ENCODE measurements at places on chromosomes 11 and 22. TPM values are rescaled to one million over a fixed set of nuclear protein-coding genes. Genes with fewer than 3 reads are reported as not detected.

GRCh38 chr11:31649129-31649966, 139.8 kb downstream of the ELP4 start:
- H3K27ac ChIP-seq = no peak overlapping the region
- no peaks in the 10 kb centered on the region for H3K36me3 ChIP-seq
- no peak overlapping the region for H3K4me3 ChIP-seq
- H3K27me3 ChIP-seq = no peaks in the 10 kb centered on the region
- no peaks in the 10 kb centered on the region for H3K4me1 ChIP-seq

- DNase-seq = no peak
- H3K36me3 ChIP-seq = no peaks in the 10 kb centered on the region
- no peaks in the 10 kb centered on the region for H3K4me1 ChIP-seq
- H3K27ac ChIP-seq = no peak overlapping the region
Observed at GRCh38 chr11:33478111-33478573, 221.0 kb downstream of the HIPK3 start.

- no peaks in the 10 kb centered on the region for H3K36me3 ChIP-seq
- no peak overlapping the region for H3K27ac ChIP-seq
- H3K27me3 ChIP-seq = peaks cover 1% of the 10 kb centered on the region
- DNase-seq = no peak
Observed at GRCh38 chr22:25959818-25960774, 209.2 kb upstream of the SEZ6L start.

DNA sequence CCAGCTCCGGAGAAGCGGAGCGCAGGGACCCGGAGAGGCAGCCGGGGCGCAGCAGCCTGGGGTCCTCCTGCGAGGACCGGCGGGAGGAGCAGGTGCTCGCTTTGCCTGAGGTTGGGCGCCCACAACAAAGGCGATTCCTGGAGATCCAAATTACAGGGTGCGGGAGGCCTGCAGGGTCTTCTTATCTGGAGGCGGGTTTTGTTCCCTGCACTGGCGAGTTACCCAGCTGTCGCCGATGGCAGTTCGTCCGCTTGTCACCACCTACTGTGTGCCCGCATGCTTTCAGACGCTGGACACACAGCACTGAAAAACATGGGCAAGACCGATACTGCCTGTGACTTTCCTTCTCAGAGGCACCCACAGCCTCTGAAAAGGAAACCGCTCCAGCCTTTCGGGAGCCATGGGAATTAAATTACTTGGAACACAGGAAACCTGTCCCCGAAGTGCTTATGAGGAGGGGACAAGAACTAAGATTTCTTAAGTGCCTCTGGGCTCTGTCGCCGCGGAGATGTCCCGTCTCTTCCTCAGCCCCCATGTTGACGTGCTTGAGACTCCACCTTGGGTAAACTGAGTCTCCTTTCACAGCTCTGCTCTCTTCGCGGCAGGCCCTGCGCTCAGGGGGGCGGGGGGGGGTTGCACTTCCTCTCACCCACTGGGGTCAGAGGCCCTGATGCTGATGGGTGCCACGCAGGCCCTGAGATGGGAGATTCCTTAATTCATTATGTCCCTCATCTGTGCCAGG, 1.3 kb upstream of the ZFTA start:
- peaks cover 34% of the 10 kb centered on the region for H3K27me3 ChIP-seq
- H3K27ac ChIP-seq = no peak overlapping the region
- peak overlapping the region; percentile 54 for H3K4me3 ChIP-seq
- no peaks in the 10 kb centered on the region for H3K36me3 ChIP-seq
- DNase-seq = no peak

- DNase-seq = no peak
- H3K4me3 ChIP-seq = no peak overlapping the region
- H3K27ac ChIP-seq = no peak overlapping the region
- no peaks in the 10 kb centered on the region for H3K27me3 ChIP-seq
- H3K36me3 ChIP-seq = peaks cover 5% of the 10 kb centered on the region
Observed at GRCh38 chr11:409008-409599, 5.7 kb downstream of the SIGIRR start.

DNA sequence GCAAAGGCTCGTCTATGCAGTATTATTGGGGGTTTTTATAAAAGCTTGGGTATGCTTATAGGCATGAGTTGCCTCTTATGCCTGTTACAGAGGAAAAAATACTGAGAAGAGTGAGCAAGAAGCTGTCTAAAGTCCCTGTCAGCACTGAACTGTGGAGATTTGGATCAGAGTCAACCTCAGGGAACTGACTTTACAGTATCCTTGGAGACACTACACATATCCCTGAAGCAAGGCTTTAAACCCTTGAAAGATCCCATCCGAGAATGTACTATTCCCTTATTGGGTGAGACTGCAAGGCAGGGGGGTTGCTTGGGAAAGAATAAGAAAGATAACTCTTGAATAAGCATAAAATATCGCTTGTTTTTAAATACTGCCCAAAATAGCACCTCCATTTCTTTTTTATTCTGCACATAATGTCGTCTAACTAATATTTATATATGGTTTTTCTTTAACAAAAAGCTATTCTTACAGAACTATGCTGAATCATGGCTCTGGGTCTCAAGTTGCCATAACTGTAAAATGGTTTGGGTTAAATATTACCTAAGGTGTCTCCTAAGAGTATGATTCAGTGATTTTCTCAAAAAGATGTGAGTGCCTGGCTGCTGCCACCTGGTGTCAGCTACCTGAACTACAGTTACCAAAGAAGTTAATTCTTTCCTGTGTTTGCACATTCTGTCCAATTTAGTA, 1062.8 kb downstream of the DLG2 start:
- H3K27ac ChIP-seq = no peak overlapping the region
- H3K4me1 ChIP-seq = no peaks in the 10 kb centered on the region
- no peaks in the 10 kb centered on the region for H3K27me3 ChIP-seq

- no peaks in the 10 kb centered on the region for H3K36me3 ChIP-seq
- no peaks in the 10 kb centered on the region for H3K4me1 ChIP-seq
- no peak for DNase-seq
- no peak overlapping the region for H3K27ac ChIP-seq
- peaks cover 1% of the 10 kb centered on the region for H3K27me3 ChIP-seq
- no peak overlapping the region for H3K4me3 ChIP-seq
Observed at GRCh38 chr11:69868006-69868810, 49.0 kb upstream of the FGF3 start.

GRCh38 chr11:29679996-29680395, 336.8 kb downstream of the KCNA4 start:
- no peak overlapping the region for H3K4me3 ChIP-seq
- no peak overlapping the region for H3K27ac ChIP-seq
- no peak for DNase-seq
- no peaks in the 10 kb centered on the region for H3K36me3 ChIP-seq
- H3K4me1 ChIP-seq = no peaks in the 10 kb centered on the region
- H3K27me3 ChIP-seq = no peaks in the 10 kb centered on the region

GRCh38 chr22:37662039-37662438, 3.5 kb downstream of the PDXP start:
- peaks cover 40% of the 10 kb centered on the region for H3K4me1 ChIP-seq
- no peak for DNase-seq
- H3K4me3 ChIP-seq = no peak overlapping the region

Gene TEF
- total RNA-seq = 2.3 TPM

Gene POU2F3
- not detected for total RNA-seq

Gene NLRP14
- total RNA-seq = not detected

Data from activated CD4-positive, alpha-beta memory T cell treated with anti-CD3 and anti-CD28 coated beads, Interleukin-2, amount 10 ng/mL, durations not matched to agents 7 days and 5 days (primary cell).